Stimulated activated CD4-positive, alpha-beta T cell treated with anti-CD3 and anti-CD28 coated beads, Interleukin-12 subunit alpha, Interleukin-12 subunit beta, amount 100 ng/mL, for 48 hours (primary cell): ENCODE measurements at places on chromosomes 3 and 15.

GRCh38 chr3:35678643-35679161 lies 39.4 kb downstream of the ARPP21 start:
- DNase-seq: no peak

- no peak for DNase-seq
Observed at GRCh38 chr3:78974181-78974790, 793.5 kb downstream of the ROBO1 start.

GRCh38 chr3:30266524-30266923 lies 339.9 kb upstream of the TGFBR2 start:
- no peak for DNase-seq

DNA sequence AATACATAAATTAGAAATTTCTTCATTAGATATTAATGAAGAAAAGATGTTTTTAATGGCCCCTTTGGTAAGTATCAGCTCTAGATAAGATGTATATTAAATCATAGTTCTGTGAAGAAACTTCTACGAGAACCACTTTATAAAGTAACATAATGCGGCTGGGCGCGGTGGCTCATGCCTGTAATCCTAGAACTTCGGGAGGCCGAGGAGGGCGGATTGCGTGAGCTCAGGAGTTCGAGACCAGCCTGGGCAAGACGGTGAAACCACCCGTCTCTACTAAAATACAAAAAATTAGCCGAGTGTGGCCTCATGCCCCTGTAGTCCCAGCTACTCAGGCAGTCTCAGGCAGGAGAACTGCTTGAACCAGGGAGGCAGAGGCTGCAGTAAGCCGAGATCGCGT lies 2.5 kb downstream of the KPNA1 start:
- no peak for DNase-seq

DNA sequence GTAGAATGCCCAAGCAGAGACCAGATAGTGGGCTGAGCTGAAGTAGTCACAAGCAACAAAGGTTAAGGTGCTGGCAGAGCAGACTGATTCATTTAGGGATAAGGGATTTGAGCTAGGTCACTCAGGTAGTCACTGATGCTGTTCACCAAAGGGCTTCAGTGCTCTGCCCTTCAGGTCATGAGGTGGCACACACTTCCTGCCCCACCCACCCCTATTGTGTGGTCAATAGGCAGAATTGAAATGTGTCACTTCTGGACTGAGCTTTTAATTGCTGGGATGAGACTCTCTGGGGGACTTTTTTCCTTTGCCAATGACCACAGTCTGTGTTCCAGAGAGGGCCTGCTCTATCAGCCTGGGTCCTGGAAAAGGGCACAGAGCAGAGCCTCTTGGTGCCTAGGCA lies 2.9 kb upstream of the DIS3L start:
- no peak for DNase-seq

- DNase-seq: no peak
Observed at GRCh38 chr15:88533376-88533775, 13.1 kb downstream of the DET1 start.

DNA sequence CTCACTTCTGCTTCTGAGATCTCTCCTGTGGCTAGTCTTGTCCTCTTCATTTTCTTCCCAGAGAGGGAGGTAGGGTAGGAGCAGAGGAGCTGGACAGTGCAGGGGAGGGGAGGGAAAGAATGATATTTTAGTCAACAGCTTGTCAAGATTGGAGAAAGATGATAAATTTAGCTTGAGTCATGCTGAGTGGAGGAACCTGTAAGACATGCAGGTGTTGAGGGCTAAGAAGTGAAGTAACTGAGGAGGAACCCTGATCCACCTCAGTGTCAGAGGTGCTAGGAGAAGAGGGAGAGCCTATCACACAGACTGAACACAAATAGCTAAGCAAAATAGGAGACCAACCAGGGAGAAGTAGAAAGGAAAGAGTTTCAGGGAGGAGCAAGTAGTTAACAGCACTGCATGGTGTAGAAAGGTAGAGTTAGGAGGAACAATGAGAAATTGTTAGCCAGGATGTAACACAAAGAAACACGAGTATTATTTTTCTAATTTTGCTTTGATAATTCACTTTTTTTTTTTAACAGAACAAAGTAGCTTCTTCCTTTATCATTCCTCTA lies 108.2 kb upstream of the CHRM5 start:
- no peak for DNase-seq

GRCh38 chr15:28994142-28994830 lies 108.5 kb downstream of the APBA2 start:
- peak; percentile 28 for DNase-seq

GRCh38 chr3:122214711-122215110 lies 31.2 kb downstream of the CASR start:
- DNase-seq: no peak

GRCh38 chr3:154973851-154974250 lies 106.3 kb upstream of the MME start:
- no peak for DNase-seq
